ENCODE measurements at places on chromosomes 7 and 10. TPM values are rescaled to one million over a fixed set of nuclear protein-coding genes. Genes with fewer than 3 reads are reported as not detected.

The CDHR3 gene
- total RNA-seq: 0.52 TPM

The SPACDR gene
- not detected for total RNA-seq

The DPYSL4 gene
- total RNA-seq: 6.0 TPM

The UCN3 gene
- not detected for total RNA-seq

The GALNT17 gene
- total RNA-seq: not detected

The CTAGE6 gene
- not detected for total RNA-seq

The ZNF37A gene
- 1.9 TPM for total RNA-seq

The PSMG3 gene
- 86.5 TPM for total RNA-seq

The LIMK1 gene
- total RNA-seq: 55.1 TPM

The PNLIP gene
- total RNA-seq: not detected

The WDR37 gene
- 4.8 TPM for total RNA-seq

The NUTM2E gene
- total RNA-seq: 0.05 TPM

The SMO gene
- 3.1 TPM for total RNA-seq
